ENCODE measurements at places on chromosomes 3 and 15.

GRCh38 chr3:176734146-176734545 is 463.1 kb downstream of the TBL1XR1 start:
- no peak for DNase-seq

- no peak for DNase-seq
Observed at GRCh38 chr3:14573706-14574105, 33.6 kb upstream of the GRIP2 start.

- no peak for DNase-seq
Observed at GRCh38 chr3:45748068-45748467, 48.3 kb downstream of the SLC6A20 start.

- no peak for DNase-seq
Observed at GRCh38 chr3:45688194-45688881, 858 bp upstream of the SACM1L start.

GRCh38 chr15:45221967-45222366 is 30.1 kb upstream of the SLC28A2 start:
- no peak for DNase-seq

GRCh38 chr3:56365905-56366640 is 102.2 kb downstream of the ERC2 start:
- no peak for DNase-seq

DNA sequence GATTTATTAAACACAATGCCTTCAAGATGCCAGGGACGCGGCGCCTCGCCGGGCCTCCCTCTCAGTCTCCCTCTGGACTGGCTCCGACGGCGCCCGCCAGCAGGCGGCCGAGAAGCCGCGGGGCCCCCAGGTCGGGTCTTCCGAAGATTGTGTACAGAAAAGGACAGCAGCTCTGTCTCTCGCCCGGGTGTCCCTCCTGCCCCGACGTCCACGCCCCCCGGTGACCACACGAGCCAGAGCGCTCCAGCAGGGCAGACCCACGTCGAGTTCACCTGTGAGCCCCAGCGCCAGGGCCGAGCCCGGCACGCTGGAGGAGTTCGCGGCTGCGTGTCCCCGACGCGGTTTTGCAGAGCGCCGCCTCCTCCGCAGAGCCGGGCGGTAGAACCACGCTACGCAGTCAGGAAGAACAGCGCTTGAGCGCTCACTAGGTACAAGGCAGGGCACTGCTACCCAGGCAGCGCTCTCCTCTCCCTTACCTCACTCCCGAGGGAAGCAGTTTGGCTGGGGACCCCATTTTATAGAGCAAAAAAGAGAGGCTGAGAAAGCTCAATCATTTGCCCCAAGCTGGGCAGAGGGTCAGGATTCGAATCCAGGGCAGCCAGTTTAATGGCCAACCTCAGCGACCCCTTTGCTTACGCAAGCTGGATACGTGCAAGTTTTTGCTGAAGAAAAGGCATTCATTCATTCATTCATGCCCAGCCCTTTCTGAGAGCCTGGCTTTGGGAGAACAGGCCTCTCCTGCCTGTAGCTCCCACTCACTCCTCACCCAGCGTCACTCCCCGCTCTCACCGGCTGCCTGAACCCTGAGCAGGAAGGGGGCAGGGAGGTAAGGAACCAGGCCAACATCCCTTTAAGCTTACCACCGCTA is 3.0 kb upstream of the TLE3 start:
- peak; percentile 45 for DNase-seq

DNA sequence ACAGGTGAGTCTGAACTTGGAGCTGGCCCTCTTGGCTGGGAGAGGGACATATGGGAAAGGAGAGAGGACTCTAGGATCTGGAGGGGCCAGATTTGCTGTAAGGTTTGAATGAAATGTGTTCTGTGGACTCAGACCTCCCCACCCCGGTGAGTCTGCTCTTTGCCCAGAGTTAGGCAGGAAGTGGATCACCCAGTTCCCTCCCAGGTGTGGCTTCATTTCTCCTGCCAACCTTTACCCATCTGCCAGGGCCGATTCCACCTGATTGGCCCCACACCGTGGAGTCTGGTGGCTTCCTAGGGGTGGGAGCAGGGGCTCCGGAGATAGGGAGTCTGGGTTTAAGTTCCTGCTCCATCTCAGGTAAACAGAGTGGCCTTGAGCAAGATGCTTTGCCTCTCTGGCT is 25.5 kb downstream of the CD276 start:
- no peak for DNase-seq

DNA sequence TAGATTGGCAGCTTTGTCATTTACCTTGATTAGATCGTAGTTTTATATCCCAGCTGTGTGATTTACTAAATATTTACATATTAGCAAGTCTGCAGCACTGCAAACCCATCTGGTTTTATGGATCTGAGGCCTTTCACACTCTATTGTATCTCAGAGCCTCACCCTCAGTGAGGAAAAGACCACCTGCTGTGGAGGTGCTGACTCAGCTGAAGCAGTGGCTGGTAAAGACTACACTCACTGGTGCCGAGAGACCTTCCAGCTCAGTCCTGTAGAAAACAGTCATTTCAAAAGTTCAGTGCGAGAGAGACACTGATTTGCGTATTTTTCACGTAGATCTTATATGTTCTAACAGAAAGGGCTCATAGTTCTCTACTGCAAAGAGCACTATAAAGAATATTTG is 307.8 kb upstream of the TPM1 start:
- DNase-seq = no peak

GRCh38 chr3:189688262-189688661 is 57.1 kb downstream of the TP63 start:
- no peak for DNase-seq

DNA sequence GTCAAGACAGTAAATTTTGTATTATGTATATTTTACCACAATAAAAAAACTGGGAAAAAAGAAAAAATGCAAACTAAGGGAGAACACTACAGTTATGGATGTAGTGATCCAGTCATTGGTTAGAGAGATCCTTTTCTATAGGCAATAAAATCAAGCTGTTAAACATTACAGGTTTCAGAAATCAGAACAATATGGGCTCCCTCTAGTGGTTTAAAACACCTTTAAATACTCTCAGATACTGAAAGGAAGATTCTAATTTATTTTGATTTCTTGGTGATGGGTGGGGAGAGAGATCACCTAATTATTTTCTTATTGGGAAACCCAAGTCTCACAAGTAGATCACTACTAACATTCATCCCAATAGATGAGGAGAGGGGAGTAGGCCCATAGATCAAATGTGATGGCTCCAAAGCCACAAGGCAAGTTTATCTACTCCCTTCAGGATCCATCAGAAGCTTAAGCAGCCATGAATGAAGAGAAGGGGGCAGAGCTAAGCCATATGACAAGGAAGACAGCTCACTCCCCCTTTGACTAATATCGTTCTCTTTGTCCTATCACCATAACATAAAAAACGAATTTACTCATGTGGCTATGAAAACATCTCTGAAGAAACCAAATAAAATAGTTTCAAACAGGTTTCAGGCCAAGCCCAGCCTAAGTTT is 118.6 kb downstream of the ANO10 start:
- DNase-seq = no peak

DNA sequence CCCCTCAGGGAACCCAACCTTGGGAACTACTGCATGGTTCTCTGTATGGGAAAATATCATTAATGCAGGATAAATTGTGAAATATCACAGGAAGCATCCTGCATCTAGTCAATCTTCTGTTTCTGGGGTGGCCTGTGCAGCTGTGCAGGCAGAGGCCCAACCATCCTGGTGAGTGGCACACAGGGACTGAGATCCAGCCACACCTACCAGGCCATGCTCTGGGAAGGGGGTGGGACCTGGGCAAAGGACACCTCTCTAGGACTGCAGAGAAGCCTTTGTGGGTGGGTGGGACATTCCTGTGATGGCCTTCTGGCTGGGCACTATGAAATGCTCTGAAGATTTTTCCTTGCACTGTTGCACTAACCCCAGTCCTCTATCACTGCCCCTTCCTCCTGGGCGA is 26.8 kb downstream of the CCRL2 start:
- DNase-seq = no peak

GRCh38 chr3:141457624-141458236 is 29.1 kb upstream of the RASA2 start:
- no peak for DNase-seq

DNA sequence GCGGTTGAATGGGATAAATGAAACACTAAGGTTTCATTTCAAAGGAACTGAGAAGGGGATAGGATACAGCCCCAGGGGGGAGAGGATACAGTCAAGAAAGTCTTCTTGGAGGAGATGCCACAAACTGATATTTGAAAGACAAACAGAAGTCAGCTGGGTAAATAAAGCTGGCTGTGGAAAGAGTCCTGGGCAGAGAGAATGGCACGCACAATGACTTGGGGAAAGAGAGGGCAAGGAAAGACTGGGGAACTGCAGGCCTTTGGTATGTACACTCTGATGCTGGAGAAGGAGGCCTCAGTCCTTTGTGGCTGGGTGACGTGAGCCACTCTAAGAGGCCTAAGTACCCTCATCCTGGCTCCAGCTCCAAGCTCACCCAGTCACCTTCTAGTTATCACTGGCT is 45.2 kb upstream of the LMCD1 start:
- no peak for DNase-seq

- DNase-seq = no peak
Observed at GRCh38 chr3:42819351-42819965, 10.2 kb downstream of the ACKR2 start.

- no peak for DNase-seq
Observed at GRCh38 chr3:72220946-72221345, 436.0 kb upstream of the PROK2 start.

- no peak for DNase-seq
Observed at GRCh38 chr3:159149633-159150032, 347.8 kb downstream of the MFSD1 start.
